ENCODE measurements at places on chromosomes 7 and 10.

DNA sequence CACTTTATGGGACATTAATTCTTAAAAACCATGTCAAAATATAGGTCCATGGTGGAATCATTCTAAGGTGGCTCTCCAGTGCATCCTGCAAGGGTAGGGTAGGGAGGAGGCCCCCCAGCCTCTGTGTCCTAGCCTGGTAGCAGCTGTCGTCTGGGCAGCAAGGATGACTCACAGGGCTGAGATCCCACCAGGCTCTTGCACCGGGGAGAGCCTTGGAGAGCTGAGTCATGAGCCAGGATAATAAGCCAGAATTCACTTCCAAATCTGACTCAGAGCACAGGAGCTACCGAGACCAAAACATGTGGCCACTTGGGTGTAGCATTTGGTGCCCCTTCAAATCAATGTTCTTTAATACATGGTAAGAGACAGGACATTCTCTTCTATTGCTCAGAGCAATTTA, 298.5 kb downstream of the NEBL start:
- peak; percentile 66 for DNase-seq

GRCh38 chr7:90242369-90243168, 2.4 kb upstream of the CFAP69 start:
- DNase-seq: no peak

- no peak for DNase-seq
Observed at GRCh38 chr10:70558871-70559810, 43.4 kb downstream of the PRF1 start.

GRCh38 chr10:116972131-116972530, 32.9 kb downstream of the SHTN1 start:
- no peak for DNase-seq

DNA sequence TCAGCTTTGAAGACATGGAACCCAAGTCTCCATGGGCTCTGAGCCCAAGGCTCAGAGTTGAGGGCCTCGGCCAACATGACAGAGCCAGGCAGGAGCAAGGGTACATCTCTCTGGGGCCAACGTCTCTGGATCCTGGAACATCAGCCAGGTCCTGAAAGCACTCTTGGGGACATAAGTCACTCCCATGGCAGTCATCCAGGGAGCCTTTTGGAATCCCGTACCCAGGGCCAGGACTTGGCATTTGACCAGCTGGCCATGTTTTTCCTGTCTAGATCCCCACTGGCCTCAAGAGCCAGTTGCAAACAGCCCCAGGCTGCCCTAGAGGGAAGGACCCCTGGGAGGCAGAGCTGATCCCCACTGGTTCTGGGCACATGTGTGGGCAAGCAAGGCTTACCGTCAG, 4.3 kb upstream of the CXCL12 start:
- DNase-seq: no peak

GRCh38 chr7:84399661-84400060, 205.1 kb upstream of the SEMA3A start:
- DNase-seq: no peak

GRCh38 chr10:110426294-110427181, 71.2 kb upstream of the DUSP5 start:
- DNase-seq: peak; percentile 23

- DNase-seq: no peak
Observed at GRCh38 chr7:122858320-122858719, 27.9 kb downstream of the CADPS2 start.

DNA sequence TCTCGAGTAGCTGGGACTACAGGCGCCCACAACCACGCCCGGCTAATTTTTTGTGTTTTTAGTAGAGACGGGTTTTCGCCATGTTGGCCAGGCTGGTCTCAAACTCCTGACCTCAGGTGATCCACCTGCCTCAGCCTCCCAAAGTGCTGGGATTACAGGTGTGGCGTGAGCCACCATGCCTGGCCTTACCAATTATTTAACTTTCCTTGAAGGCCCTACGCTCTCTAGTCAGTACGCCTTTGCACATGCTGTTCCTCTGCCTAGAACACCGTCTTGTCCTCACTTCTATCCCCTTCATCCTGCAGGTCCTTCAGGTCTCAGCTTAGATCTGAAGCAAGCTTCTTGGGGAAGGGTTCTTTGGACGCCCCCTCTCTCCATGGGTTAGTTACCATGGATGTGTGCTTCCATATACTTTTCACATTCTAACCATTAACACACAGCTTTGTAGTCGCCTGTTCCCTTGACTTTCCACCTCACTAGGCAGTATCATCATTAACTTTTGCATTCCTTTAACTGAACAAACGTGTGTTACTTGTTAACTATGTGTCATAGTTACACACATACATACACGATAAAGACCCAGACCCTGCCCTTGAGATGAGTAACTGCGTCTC, 592 bp upstream of the ATP6V1F start:
- no peak for DNase-seq

GRCh38 chr10:28872587-28873165, 195.4 kb downstream of the BAMBI start:
- DNase-seq: no peak

DNA sequence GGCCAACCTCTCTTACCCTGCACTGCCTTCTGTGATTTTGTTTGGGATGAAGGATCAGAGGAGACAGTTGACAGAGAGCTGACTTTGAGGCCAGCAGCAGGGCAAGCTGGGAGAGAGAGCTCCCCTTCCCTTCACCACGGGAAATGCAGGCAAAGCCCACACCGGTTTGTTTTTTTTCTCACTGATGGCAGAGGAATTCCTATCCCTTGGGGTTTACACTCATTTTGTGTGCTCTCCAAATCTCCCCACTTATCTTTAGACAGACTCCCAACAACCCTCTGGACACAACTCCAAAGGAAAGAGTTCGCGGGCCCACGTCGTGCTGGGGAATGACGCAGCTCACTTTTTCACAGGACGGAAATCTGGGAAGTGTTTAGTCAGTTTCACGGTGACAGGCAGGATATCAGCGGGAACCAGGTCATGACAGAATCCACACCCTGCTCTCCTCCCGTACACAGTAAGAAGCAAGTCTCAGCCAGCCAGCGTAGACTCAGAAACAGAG, 68.3 kb upstream of the FAM171A1 start:
- no peak for DNase-seq

DNA sequence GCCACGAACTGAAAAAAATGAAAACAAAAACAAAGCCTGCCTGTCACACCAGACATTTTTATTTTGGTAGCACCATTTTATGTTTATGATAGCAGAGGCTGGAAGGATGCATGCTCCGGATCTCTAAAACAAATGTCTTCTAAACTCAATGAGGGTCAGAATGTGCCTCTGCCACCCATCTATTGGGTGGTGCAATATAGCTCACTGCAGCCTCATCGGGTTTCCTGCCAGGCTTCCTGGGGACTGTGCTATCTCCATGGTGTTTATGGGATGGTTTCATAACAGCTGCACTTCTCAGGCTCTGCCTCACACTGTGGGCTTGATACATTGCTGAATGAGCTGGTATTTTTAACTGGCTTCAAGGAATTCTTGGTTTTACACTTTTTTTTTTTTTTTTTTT, 94.4 kb downstream of the ITIH5 start:
- DNase-seq: peak; percentile 27

GRCh38 chr7:141074162-141074991, 513 bp downstream of the TMEM178B start:
- no peak for DNase-seq

DNA sequence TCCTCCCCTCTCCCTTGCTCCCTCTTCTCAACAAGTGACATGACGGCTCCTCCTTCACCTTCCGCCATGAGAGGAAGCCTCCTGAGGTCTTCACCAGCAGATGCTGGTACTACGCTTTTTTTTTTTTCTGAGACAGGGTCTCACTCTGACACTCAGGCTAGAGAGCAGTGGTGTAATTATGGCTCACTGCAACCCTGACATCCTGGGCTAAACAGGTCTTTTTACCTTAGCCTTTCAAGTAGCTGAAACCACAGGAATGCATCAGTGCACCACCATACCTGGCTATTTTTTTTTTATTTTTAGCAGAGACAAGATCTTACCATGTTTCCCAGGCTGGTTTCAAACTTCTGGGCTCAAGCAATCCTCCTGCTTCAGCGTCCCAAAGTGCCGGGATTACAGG, 43.6 kb downstream of the MDH2 start:
- no peak for DNase-seq

- no peak for DNase-seq
Observed at GRCh38 chr7:64101943-64102655, 56.9 kb downstream of the ZNF727 start.

DNA sequence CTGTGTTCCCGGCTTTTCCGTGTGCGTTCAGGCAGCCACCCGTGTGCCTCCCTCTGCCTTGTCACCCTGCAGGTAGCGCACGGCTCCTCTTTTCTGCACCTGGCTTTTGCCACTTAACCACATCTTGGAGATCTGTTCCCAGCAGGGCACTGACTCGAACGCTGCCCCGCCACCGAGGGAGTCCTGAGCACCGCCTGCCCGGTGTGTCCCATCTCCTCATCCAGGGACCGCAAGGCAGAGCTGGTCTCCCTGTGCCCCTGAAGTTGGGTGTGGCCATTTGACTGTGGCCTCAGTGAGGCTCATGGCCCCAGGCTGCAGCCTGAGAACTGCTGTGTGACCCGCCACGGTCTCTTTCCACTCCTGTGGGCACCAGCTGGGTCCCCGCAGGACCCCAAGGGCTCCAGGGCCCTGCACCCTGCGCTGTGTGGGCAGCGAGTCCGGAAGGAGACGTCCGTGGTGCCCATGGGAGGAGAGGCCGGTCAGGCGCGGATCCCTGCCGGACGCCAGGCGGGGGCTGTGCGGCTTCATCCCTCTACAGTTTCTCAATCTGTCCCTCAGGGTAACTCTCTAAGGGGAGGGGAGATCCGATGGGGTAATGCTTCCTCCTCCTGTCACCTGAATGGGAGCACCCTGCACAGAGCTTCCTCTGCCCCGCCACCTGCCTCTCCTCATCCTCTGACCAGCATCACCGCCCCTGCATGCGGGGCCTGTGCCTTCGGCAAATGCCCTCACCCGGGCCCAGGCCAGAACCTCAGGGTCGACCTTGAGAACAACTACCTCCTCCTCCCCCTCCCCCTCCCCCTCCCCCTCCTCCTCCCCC, 1.8 kb upstream of the INTS1 start:
- no peak for DNase-seq

DNA sequence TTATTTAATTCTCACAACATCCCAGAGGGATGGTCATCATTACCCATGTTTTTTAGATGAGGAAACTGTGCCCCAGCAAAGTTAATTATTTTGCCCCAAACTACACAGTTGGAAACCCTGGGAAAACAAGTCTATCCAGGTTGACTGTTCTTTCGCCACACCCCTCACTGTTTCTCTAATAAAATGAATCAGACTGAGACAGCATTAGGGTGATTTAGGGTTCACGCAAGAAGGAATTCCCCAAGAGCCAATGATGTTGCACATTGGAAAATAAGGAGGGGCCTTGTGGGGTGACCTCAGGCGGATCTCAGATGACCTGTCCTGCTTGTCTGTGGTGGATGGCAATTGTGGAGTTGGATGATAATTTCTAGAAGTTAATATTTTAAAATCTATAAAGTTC, 135.7 kb upstream of the TBX20 start:
- no peak for DNase-seq

DNA sequence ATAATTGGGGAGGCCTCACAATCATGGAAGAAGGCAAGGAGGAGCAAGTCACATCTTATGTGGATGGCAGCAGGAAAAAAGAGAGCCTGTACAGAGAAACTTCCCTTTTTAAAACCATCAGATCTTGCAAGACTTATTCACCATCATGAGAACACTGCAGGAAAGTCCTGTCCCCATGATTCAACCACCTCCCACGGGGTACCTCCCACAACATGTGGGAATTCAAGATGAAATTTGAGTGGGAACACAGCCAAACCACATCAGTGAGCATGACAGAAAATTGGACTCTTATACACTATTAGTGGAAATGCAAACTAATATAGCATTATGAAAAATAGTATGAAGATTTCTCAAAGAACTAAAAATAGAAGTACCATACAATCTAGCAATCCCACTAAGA, 271.2 kb downstream of the MAGI2 start:
- peak; percentile 32 for DNase-seq

- DNase-seq: no peak
Observed at GRCh38 chr10:36538953-36539586, 586.3 kb upstream of the ANKRD30A start.

DNA sequence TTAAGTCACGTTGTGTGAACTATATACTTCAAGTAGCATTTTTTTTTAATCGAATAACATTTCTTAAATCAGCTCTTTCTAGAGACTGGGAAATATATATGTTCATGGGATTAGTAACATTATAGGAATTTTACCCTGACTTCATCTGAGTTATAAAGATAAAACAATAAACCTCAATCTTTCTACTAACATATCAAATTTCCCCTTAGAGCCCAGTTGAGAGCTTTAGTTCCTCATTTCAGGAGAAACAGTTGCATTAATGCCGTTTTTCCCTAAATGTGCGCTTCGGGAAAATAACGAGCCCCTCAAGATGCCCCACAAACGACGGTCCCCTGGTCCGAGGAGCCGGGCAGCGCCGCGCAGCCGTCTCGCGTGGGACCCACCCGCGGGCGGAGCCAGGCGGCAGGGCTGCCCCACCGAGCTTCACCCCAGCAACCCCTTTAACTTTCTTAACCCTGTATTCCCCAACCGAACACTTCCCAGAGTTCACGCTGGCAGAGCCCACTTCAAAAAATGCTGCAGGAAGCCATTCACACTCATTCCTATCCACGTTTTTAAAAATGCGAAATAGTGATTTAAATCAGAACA, 152.5 kb upstream of the YAE1 start:
- no peak for DNase-seq

DNA sequence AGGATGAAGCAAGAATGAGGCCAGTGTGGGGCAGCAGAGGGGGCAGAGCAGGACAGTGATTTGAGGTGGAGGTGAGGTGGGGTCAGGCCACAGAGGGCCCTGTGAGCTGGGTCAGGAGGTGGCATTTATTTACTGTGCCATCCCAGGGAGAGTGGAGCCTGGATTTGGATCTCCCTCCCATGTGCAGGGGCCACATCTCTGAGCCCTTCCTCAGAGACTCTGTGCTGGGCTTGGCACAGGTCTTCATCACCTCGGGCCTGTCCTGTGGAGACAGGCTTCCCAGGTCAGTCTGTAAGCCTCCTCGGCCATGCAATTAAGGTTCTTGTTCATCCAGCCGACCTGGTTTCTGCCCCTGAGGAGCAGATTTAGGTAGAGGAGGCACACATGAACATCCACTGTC, 40.9 kb downstream of the ZNF777 start:
- DNase-seq: no peak

- DNase-seq: no peak
Observed at GRCh38 chr7:16417906-16418305, 3.4 kb downstream of the CRPPA start.

- DNase-seq: peak; percentile 65
Observed at GRCh38 chr10:43420369-43421200, 11.6 kb upstream of the HNRNPF start.

DNA sequence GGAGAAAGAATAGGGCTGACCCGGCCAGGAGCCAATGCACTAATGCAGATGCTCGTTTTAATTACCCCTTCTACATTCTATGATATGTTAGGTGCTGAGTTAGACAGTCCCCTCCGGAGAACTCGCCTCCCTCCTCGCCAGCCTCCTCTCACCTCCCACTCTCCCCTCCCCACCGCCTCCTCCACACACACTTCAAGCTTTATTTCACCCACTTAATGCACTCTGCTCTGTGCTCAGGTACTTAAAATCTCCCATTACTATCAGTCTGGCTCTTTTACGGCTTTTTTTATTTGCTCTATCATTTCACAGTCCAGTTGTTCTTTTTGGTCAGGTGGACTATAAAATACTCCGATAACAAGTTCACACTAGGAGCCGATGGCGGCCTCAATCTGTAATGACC, 231.6 kb downstream of the TEX36 start:
- DNase-seq: no peak
